ENCODE measurements at places on chromosomes 12 and 14. TPM values are rescaled to one million over a fixed set of nuclear protein-coding genes. Genes with fewer than 3 reads are reported as not detected.

LRP6 gene
- 44.1 TPM for total RNA-seq

NPFF gene
- total RNA-seq: not detected

PKP2 gene
- total RNA-seq: 7.6 TPM

AKAP3 gene
- 2.7 TPM for total RNA-seq

SAMD15 gene
- 6.2 TPM for total RNA-seq

RBM23 gene
- 93.6 TPM for total RNA-seq

RFX4 gene
- total RNA-seq: not detected

DNA sequence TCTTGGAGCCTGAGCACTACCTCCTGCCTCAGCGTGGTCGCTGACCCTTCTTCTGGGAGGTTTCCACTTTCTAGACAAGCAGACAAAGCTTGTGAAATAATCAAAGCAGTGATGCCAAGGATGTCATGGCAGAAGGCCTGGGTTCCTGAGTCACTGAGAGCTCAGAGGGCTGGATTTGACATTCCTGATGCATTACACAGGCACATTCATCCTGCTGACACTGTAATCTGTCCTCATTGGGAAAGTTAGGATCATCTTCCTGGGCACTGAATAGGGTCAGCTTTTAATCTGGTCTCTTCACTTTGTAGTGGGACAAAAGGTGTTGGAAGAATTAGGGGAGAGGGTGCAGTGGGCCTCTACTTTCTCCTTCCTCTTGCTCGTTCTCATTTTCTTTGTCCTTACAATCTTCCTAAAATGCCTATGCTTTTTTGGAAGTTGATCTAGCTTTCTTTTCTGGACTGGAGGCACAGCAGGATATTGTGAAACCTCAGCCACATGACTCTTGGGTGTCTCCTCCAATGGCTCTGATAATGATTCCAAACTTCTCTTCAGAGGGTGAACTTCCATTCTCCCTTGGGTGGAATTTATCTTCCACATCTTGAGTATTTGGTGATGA is 29.6 kb downstream of the EEA1 start:
- DNase-seq: no peak

GRCh38 chr12:20194171-20194570 is 174.2 kb upstream of the PDE3A start:
- no peak for DNase-seq

GRCh38 chr12:122138181-122138580 is 35.8 kb downstream of the IL31 start:
- DNase-seq: no peak

- DNase-seq: no peak
Observed at GRCh38 chr14:70704960-70705359, 63.2 kb downstream of the TTC9 start.

DNA sequence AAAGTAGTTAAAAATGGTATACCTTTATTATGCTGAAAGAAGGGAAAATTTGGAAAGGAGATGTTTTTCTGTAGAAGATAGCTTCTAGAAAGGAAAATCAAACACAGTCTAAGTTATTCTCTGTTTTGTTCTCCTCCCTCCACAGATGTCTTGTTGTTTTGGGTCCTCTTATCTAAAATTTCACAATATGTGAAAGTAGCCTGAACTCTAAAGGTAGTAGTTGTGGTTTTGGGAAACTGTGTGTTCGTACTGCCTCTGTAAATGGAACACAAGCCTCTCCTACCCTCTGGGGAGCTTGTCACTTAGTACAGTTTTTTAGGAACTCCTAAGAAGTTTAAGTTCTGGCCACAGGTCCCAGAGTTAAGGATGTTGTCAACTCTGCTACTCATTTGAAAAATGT is 112.6 kb downstream of the CRADD start:
- DNase-seq: no peak

- DNase-seq: no peak
Observed at GRCh38 chr14:35932659-35933159, 106.6 kb downstream of the BRMS1L start.

- DNase-seq: no peak
Observed at GRCh38 chr14:90629471-90629870, 186.8 kb downstream of the TTC7B start.

GRCh38 chr12:106527356-106527755 is 55.4 kb upstream of the RFX4 start:
- no peak for DNase-seq

DNA sequence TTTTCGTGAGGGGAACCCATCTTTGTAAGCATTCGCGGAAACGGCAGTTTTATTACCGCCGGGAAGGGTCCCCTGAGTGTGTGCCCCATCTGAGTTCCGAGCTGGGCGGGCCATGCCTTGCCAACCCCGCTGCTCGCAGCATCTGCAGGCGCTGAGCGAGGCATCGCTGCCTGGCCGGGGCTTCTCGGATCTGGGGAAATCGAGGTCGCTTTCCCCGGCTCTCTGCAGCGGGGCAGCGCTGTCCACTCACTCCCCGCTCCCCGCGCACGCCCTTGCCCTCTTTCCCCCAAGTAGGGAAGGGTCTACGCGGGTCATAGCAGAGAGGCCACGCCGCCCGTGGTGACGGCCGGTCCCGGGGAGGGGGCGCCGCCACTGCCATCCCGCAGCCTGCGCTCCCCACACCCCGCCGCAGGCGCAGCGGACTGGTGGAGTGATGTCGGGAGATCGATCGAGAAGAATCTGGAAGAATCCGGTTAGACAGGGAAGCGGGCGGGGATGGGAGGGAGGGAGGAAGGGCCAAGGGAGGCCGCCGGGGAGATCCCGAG is 507 bp upstream of the FKBP4 start:
- no peak for DNase-seq

DNA sequence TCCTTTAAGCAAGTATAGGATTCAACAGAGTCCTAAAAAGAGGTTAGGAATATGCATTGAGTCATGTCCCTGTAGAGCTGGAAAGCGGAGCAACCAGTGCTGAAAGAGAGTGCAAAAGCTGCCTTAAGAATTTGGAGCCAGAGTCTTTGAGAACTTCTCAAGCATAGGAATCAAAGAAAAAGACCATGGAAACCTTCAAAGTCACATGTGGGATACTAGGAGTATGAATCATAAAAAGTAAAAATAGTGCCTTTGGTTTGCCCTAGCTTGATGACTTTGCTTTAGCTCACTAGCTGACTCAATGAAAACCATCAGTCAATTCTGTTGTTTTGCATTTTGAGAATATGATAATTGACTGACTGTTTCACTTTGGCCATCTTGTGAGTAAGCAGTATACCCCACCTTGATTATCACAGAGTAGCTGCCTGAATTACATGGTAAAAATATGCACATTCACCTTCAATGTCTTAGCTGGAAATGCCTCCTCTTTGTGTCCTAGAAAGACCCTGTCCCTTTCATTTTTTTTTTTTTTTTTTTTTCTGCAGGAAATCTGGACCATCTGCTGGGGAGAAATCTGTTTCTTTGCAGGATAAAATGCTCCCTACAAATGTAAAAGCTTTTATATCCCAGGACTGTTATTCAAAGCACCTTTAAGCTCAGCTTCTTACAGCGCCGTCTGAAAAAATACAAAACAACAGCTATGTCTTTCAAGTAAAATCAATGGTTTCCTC is 248.6 kb upstream of the KRR1 start:
- DNase-seq: no peak

DNA sequence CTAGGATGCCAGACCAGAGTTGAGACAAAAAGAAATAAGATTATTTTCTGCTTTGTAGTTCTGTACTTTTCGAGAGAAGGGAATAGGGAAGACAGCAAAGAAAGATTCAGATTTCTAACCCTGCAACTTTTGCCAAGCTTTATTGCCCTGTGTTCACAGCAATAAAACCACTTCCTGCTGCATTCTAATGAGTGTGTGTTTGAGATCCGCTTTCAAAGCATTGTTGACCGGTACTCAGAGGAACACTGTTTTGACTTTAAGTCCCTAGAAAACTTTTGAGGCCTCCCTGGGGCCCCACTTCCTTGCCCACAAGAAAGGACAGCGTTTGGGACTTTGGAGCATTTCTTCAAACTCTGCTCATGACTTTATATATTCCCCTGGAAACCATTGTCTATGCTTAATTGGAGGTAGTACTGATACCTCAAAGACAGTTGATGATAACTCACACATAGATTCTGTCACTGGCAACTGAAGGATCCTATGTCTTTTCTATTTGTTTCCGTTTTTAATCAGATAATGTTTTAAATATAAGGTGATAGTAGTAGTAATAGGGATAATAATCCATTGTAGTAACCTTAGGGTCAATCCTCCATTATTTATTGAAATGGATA is 1.3 kb downstream of the RNASE6 start:
- DNase-seq: no peak

DNA sequence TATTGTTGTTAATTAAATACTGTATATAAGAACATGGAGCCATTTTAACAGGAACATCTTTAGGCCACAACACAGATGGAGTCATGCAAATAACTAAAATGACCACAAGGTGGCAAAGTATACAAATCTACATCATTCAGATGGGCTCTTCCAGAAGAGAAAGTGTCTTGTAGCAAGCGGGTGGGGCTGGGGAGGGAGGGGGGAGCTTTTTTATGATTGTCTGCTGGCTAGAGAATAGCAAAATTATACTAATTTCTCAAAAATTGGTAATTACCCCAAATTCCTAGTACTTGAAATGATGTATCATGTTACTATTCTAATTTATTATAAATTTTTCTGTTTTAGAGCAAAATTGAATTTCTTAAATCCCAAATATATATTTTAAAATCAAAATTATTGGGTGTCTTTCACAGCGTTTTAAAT is 378.7 kb downstream of the PRKD1 start:
- DNase-seq: no peak

- DNase-seq: no peak
Observed at GRCh38 chr12:69509904-69510827, 40.0 kb downstream of the FRS2 start.

- DNase-seq: no peak
Observed at GRCh38 chr12:50922820-50923219, 29.5 kb upstream of the HIGD1C start.

DNA sequence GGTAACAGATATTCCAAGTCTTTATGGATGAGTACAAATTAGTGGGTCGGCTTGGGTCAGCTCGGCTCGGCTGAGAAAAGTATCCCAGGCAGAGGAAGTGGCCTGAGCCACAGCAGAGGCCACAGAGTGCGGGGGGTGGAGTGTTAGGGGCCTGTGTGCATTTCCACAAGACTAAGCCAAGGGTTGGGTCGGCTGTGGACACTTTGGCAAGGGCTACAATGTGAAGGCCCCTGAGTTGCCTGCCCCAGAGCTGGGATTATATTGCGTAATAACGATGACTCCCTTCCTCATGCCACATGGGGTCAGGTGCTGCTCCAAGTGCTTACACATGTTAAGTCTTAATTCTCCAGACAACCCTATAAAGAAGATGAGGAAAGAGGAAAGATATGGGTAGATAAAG is 11.4 kb downstream of the EVL start:
- no peak for DNase-seq

DNA sequence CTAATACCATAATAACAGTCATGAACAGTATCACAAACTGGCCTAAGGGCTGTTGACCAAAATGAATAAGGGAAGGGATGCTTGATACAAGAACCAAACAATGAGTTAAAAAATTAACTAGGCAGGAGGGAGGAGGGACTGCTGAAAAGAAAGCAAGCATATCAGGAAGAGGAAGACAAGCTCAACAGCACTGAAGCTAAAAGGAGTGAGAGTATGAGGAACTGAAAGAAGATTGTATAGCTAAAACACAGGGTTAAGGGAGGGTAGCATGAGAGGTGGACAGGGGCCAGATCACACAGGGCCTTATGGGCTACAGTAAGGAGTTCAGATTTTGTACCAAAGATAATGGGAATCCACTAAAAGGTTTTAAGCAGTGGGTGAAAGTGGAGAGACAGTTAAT is 34.1 kb downstream of the ITGA7 start:
- no peak for DNase-seq

GRCh38 chr12:10960211-10960610 is 21.1 kb upstream of the TAS2R14 start:
- no peak for DNase-seq

DNA sequence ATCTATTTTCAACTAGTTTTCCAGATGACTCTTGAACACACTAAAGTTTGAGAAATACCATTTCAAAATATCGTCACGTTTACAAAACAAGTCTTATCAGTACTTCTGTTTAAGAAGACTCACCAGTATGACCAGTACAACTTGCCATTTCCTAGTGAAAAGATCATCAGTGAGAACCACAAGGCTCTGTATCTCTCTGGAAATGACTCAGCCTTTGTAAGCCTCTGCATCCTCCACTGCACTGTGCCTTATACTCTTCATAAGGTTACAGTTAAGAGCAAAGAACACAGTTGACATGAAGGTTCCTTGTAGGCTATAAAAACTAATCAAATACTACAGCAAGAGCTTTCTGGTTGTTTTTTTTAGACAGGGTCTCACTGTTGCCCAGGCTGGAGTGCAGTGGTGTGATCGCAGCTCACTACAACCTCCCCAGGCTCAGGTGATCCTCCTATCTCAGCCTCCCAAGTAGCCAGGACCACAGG is 5.7 kb upstream of the VTI1B start:
- no peak for DNase-seq

DNA sequence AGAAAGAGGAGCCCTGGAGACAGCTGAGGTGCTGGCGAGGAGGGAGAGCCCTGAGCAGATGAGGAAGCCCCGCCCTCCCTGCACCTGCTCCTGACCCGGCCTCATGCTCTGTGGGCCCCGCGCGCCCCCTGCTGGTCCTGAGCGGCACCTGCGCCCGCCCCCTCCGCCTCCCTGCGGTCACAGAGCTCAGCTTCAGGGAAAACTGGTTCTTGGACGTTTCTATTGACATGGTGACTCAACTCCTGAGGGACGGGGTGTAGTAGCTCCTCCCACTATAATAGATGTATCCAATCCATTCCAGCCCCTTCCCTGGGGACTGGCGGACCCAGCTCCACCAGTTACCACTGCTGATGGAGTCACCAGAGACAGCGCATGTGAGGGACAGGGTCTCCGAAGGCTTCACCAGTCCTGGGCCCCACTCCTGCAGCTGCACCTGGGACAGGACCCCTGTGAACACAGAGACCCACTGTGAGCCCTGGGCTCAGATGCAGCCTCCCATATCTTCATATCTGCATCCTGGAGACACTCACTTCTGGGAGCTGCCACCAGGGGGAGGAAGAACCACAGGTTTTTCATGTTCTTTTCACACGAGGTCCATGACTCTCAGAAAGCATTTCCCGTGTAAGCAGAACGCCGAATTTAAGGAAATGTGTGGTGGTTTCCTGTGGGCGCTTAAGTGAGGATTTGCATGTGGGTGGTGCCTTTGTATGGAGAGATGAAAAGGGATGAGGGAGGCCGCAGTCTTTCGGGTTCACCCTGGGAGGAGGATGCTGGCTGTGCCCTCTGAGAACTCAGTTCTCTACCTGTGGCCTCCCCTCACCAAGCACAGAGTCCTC is 1346.4 kb downstream of the TMEM121 start:
- DNase-seq: no peak

DNA sequence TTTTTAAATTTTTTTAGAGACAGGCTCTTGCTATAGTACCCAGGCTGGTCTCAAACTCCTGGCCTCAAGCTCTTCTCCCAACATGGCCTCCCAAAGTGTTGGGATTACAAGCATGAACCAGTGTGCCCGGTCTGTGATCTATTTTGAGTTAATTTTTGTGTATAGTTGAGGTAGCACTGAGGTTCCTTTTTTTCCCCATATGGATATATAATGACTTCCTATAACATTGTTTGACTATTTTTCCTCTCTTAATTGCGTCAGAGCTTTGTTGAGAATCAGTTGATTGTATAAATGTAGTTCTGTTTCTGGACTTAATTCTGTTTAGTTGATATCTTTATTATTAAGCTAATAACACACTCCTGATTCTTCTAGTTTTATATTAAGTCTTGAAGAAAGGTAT is 8.6 kb upstream of the M6PR start:
- no peak for DNase-seq
